ENCODE measurements at places on chromosomes 16 and 17.

DNA sequence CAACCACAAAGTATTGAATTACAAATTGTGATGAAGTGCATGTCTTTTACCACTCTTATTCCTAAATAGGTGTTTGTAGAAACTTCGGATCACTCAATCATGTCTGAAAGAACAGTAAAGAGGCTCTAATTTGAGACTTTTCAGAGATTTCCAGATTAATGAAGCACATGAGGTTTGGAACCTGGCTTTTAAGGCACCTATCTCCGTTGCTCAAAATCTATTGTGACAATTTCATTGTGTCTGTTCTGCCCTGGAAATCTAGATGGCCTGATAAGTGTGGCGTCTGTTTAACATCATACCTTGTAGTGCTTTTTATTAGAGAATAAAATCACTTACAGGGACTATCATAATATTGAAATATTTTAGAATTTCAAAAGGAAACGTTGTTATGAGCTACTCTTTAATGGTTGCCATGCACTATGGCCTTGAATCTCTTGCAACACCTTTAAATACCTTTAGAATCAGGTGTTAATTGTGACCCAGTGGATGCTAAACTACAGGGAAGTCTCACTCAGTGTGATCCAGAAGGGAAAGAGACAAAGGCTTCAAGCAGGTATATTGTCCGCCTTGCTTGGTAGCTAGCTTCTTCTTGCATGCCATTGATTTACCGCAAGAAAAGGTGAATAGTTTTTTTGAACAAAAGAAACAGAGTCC is 210.3 kb downstream of the CNTNAP4 start:
- DNase-seq: no peak

- DNase-seq: no peak
These were observed 24.9 kb downstream of the DBNDD1 start for GRCh38 chr16:89994389-89994720.

DNA sequence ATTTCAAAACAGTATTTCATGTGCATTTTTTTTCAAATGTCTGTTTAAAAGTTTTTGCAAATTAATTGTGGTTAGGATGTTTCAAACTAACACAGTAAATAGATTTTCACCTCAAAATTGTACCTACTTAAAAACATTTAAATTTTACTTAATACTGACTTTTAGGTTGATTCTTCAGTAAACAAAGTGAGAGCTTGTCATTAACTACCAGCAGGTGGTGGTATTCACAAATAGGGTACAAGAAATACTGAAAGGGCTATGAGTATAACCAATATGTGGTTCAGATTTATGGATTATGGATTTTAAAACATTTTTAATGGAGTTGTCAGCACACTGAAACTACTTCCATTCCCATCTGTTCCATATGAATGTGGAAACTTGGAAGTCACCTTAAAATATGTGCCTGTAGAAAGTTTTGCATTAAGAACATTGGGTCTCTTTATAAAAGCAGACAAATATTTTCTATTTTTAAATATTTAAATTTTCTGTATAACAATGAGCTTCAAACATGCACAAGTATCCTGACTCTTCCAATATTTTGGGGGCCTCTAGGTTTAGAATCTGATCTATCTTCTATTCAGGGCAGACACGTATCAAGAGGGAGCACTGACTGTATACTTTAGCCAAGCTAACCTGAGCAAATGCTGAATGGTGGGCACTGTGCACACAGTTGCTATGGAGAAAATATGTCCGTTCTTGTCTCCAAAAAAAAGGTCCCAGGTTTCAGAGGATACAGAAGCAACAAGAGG is 155.6 kb downstream of the SNX11 start:
- no peak for DNase-seq

GRCh38 chr16:63703612-63704011 is 1418.3 kb downstream of the CDH11 start:
- DNase-seq: no peak

DNA sequence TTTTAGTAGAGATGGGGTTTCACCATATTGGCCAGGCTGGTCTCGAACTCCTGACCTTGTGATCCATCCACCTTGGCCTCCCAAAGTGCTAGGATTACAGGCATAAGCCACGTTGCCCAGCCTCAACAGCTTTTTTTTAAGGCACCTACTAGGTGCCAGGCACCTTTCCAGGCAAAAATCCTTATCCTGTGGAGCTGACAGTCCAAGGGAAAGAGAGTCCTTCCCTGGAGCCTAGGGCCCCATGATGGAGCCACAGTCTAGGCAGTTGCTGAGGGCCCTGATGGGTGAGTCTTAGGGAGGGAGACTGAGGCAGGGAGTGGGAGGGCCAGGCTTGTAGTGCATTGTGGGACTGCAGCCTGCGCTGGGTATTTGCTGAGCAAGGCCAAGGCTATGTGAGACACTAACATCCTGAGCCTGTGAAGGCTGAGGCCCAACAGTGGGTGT is 79.6 kb upstream of the TOB1 start:
- no peak for DNase-seq

GRCh38 chr16:19186408-19186807 is 18.4 kb downstream of the SYT17 start:
- DNase-seq: no peak

DNA sequence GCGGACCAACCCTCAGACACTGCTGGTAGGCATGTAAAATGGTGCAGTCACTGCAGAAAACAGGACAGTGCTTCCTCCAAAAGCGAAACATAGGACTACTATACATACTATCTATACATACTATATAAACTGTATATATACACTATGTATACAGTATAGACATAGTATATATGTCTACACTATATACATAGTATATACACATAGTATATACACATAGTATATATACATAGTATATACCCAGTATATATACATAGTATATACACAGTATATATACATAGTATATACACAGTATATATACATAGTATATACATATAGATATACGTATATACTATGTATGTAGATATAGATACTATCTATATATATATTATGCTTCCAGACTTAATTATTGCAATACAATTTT is 6.4 kb upstream of the USP36 start:
- DNase-seq: no peak

GRCh38 chr17:45852535-45853297 is 8.0 kb downstream of the SPPL2C start:
- DNase-seq: peak; percentile 62

DNA sequence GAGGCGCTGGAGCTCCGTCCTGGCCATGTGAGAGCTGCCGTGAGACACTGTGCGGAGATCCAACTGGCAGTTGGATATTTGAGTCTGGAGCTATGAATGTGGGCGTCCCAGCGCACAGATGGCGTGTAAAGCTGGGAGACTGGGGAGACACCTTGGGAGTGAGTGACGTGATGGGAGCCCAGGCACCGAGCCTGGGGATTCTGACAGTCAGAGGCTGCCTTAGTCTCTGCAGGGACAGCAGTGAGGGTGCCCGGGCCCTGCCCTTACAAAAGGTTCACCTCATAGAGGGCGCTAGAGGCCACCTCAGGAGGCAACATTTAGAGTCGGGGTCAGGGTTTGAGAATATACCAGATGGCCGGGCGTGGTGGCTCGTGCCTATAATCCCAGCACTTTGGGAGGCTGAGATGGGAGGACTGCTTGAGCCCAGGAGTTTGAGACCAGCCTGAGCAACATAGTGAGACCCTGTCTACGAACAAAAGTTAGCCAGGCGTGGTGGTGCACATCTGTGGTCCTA is 194.1 kb upstream of the GSE1 start:
- DNase-seq: no peak

- DNase-seq: no peak
These were observed 6.4 kb downstream of the YPEL2 start for GRCh38 chr17:59337741-59338299.

- no peak for DNase-seq
These were observed 28.8 kb downstream of the AATF start for GRCh38 chr17:36977568-36977967.

GRCh38 chr16:57061084-57061905 is 31.1 kb upstream of the CPNE2 start:
- DNase-seq: no peak

- DNase-seq: no peak
These were observed 6.6 kb downstream of the TSR3 start for GRCh38 chr16:1345087-1345486.

GRCh38 chr16:2085669-2086068 is 37.9 kb downstream of the TSC2 start:
- DNase-seq: no peak

GRCh38 chr17:50511058-50511457 is 2.8 kb downstream of the MYCBPAP start:
- DNase-seq: peak; percentile 30

GRCh38 chr17:30132615-30133014 is 16.0 kb downstream of the NSRP1 start:
- no peak for DNase-seq

DNA sequence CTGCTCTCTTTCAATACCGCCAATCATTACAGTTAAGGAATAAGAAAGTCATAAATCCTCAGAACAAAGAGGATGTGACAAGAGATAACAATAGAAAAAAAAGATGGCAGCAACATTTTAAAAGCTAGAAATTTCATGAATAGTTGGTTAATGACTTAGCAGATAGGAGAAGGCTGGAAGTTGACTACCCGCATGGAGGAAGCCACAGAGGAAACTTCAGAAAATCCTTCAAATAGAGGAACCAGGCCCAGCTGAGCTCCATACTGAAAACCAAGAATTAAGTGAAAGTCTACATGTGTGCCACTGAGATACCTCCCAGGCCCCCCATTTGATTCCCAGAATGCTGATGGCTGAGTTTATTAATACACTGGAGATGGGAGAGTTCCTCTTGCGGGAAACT is 109.3 kb downstream of the GSG1L start:
- DNase-seq: no peak

GRCh38 chr17:29954405-29954804 is 13.0 kb downstream of the EFCAB5 start:
- DNase-seq: no peak

DNA sequence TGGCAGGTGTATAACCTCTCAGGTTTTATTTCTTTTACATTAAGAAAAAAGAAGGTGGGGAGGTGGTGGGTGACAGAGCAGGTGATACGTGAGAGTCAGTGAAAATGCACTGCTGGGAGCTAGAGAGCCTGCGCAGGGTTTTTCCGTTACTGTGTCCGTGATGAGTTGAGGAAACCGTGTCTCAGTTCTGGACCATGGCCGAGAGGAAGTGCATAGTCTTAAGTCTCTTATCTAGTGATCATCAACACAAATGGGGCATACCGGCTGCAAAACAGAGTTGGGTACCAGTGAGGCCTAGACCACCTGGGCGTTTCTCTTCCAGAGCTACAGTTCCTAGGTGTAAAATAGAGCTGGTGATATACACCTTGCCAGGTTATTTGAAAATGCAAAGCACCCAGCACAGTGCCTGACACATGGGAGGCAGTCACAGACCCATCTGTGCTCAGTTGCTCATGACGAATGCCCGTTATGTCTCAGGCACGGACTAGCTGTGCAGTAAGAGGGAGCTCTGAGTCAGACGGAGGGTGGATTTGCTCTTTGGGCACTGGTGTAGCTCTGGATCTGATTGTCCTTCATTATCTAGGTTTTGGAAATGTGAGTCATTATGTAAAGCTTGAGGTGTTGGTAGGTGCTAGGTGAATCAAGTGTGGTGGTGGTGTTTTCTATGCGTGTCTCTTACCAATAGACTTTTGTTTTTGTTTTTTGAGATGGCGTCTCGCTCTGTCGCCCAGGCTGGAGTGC is 60.9 kb downstream of the RPTOR start:
- peak; percentile 21 for DNase-seq

- DNase-seq: no peak
These were observed 7.6 kb downstream of the RNF166 start for GRCh38 chr16:88698646-88699045.

DNA sequence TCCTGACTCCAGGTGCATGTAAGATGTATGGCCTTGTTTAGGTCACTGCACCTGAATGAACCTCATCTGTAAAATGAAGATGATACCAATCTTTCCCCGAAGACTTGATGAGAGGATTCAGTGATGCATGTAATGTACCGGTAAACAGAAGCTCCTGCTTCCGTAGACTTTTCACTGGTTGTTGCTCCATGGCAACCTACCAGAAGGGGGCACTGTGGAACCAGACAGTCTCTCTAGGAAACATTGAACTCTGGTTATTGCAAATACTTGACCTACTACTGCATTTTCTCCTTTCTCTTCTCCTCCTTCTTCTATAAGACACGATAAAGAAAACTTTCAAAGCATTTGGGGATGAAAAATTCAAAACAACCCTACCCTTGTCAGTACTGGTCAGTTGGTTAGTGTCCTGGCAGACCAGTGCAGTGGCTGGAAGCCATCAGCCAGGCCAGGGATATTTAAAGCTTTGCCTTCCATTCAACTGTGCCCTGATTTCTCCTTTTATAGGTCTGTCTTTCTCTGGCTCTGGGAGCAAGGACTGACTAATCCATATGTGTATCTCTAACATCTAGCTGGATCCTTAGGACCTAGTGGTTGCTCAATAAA is 667.4 kb upstream of the SALL1 start:
- no peak for DNase-seq
